ENCODE measurements at places on chromosomes 4 and X.

GRCh38 chr4:147610686-147611085 is 6.5 kb upstream of the TMEM184C start:
- no peak for DNase-seq

GRCh38 chrX:24259544-24260240 is 54.2 kb downstream of the SUPT20HL2 start:
- DNase-seq: peak; percentile 80

DNA sequence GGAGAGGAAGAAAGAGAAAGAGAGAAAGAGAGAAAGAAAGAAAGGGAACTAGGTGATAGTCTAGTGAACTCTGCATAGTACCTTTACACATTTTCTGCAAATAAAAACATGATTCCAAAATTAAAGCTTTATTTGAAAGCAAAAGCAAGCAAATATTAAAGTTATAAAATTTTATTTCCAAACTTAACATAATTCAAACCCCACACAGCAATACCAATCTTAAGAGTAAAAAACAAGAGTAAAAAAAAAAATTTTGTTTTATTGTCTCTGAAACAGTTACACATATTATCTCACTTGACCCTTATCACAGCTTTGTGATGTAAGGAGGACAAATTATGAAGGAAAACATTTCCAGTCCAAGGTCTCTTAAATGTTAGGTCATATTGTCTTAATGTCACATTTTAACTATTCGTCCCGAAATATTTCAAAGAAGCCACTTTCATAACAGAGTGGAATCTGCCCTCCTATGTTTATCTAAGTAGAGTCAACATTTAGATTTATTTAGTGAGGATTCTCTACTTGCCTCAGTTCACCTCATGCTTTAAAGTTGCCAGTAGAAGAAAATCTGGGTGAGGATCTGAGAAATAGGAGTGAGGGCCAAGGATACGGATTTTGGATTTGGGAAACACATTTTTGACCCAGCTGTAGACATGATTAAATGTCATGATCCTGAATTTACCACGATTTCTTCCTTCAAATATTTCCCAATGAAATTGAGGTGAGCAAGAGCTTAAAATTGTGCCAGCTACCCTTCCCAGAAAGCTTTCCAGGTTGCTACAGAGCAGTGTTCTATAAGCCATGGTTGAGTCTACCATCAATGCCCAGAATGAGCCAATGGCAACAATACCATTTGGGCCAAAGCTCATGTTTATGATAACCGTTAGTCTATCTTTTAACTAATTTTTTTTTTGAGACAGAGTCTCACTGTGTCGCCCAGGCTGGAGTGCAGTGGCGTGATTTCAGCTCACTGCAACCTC is 7.5 kb upstream of the FGA start:
- DNase-seq: no peak

DNA sequence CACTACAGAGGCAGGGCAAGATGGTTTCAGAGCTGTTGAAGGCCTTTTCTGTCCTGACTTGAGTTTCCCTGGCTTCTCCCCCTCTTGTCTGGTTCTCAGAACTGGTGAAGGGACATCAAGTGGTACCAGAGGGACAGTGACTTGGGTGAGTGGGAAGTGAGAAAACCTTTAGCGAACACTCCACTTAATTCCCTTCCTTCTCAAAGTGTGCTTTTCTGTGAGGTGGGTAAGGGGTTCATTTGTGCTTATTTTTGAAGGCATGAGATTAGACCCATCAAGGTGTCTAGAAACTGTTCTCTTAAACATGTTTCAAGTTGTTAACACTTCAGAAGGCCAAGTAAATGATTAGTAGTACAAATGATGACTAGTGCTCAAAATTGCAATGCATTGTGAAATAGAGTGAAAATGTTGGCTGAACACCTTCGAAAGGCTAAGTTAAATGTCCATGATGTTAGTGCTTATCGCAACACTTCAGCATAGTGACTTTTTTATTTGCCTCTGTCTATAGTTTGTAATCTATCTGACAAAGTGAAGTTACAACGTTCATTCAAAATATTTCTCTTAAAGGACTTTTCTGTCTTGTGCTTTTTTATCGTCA is 2.8 kb downstream of the AREG start:
- DNase-seq: peak; percentile 15

DNA sequence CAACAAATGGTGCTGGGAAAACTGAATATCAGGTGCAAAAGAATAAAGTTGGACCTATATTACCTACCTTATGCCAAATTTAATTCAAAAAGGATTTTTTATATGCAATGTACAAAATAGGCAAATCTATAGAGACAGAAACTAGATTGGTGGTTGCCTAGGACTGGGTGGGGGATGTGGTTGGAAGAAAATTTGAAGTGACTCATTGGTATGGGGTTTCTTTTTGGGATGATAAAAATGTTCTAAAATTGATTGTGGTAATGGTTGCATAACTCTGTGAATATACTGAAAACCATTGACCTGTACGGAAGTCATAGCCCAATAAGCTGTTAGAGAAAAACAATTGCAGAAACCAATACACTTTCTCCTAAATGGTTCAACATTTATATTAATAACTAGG is 72.1 kb downstream of the COL4A5 start:
- no peak for DNase-seq

GRCh38 chr4:7518871-7519637 is 84.3 kb upstream of the PSAPL1 start:
- no peak for DNase-seq

- no peak for DNase-seq
Observed at GRCh38 chr4:30722359-30723200, 2.4 kb downstream of the PCDH7 start.

DNA sequence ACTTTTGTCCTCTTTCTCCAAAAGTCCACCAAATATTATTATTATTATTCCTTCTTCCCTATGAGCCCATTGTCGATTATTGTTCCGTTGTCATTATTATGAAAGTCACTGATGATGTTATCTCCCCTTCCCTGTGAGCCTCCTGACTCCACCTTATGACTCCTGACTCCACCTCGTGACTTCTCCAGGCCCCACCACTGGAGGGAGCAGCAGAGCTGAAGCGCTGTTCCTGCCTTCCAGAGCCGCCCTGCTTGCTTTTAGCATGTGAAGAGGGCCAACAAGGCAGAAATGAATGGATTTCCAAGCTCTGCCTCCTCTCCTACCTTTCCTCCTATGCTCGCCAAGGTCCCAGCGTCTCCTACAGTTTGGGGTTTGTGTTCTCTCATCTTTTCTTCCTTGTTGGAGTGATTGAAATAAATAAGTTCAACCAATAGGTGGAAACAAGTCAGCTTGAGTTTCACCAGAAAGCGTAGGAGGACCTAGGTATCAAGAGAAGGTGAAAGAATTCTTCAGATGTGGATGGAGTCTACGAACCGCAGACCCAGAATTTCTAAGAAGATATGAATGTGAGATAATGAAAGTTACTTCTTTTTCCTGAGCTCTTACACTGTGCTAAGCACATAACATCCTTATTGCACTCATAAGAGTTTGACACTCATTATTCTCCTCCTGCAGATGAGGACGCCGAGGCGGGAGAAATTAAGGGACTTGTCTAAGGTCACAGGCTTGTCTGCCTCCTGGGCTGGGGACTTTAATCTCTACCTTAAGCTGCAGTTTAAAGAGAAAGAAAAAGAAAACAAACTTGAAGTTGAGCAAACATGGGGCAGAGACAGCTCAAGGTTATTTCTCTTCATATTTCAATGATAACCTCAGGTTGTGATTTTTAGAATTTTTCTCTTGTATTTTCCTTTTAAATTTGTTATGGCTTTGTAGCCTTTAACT is 26.1 kb downstream of the IGSF1 start:
- DNase-seq: peak; percentile 31

DNA sequence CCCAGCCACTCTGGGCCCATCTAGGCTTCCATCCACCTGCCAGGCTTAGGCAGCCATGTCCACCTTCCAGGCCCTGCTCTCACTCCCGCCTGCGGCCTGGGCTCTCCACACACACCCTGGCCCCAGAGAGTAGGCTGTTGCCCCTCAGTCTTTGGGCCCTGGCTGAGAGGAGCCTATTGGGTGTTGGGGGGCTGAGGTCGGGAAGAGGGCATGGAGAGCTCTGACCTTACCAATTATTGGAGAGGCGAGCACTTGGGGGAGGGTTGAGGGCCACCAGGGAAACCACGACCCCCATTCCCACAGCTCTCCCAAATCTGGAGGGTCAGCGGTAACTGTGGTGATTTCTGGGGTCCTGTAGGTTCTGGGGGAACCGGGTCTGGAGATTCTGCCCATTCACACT is 38.2 kb downstream of the HTRA3 start:
- no peak for DNase-seq

DNA sequence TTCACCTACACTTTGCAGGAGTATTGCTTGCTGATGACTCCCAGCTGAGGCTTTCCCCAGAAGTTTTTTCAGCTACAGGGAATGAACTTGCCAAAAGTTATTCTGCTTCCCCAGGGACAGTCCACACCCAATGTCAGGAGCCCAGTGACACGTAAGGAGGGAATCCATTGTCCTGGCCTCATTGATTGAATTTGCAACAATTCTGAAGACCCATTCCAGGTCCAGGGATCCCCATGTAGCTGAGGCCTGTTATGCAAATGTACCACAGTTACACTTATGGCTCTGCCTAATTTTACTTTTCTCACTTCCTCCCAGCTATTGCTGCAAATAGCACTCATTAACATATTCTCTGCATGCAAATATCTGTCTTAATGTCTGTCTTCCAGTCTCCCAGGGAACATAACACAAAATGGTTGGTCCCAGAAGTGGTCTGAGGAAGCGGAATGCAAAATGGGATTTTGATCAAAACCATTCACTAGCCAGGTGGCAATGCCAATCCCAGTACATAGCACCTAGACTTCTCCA is 113.7 kb upstream of the ACTRT1 start:
- no peak for DNase-seq

DNA sequence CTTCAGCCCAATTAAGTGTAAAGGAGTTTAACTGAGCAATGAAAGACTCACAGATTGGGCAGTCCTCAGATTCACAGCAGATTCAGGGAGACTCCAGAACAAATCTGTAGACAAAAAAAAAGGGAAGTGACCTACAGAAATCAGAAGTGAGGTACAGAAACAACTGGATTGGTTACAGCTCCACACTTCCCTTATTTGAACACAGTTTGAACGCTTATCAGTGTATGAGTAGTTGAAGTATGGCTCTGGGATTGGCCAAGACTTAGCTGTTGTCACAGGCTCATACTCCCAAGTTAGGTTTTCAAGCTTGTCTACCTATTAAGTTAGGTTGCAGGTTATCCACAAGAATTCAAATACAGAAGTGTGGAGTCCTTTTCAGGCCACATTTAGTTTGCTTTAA is 112.4 kb upstream of the ELOVL6 start:
- no peak for DNase-seq

- DNase-seq: no peak
Observed at GRCh38 chrX:51182545-51182944, 150.1 kb upstream of the NUDT10 start.

GRCh38 chr4:74284053-74284452 is 24.2 kb upstream of the EPGN start:
- peak; percentile 82 for DNase-seq

DNA sequence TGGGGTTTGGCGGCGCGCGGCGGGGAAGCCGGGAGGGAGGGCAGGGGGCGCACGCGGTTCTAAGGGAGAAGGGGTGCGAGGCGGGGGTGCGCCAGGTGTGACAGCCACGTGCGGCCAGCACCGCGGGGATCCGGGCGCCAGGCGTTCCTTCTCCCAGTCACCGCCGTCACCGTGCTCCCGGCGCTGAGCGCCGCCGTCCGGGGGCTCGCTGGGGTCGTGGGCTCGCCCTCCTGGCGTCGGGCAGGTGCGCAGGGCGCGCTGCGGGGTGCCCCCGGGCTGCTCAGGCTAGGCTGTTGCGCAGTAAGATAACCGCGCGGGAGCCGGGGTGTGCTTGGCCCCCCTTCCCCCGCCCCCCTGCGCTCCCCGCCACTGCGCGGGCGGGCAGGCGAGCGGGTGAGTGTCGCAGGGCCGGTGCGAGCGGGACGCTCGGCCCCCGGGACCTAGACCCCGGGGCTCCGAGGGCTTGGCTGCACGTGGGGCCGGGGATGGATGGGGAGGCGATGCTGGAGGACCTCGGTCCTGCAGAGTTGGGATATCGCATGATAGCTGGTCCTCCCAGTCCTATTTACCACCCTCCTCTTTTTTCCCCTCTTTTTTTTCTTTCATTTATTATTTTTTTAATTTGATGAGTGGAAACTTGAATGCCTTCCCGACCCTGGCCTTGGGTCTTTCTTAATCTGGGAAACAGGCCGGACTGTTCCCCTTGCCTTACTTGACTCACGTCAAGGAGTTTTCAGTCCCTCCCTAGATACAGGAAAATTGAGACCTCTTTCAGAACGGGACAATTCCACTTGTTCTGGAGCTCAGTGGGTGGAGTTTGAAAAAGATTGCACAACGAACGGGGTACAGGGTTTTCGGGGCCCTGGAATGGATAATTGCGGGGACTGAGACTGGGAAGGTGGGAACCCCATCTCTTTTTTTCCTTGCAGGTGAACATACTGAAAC is 797 bp downstream of the TXLNG start:
- peak; percentile 22 for DNase-seq

DNA sequence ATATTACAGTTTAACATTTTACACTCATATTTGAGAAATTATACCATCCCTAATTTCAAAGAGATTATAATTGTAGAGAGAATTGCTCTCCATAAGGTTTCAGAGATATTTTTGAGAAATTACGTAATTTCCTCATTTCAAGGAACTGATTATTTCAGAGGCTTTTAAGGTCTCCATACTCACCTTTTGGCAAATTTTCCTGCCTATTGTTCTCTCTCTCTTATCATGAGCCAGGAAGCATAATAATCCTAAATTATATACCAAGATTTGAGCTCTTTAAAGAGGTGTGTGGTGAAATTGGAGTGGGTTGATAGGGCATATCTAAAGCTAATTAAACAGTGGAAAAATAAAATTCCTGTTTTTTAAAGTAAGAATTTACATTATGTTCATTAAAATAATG is 248.9 kb upstream of the FTHL17 start:
- DNase-seq: no peak

GRCh38 chr4:10684631-10685030 is at the start of gene CLNK:
Gene CLNK, minus strand, starts transcription at chr4:10684768. Its CDS starts 16,899 bp downstream, at chr4:10667869.
- no peak for DNase-seq

GRCh38 chr4:87018753-87019152 is 83.9 kb downstream of the AFF1 start:
- no peak for DNase-seq

GRCh38 chrX:119488749-119489148 is 20.5 kb downstream of the SLC25A5 start:
- peak; percentile 52 for DNase-seq
